Stimulated activated CD8-positive, alpha-beta memory T cell treated with anti-CD3 and anti-CD28 coated beads, Interleukin-7, amount 100 ng/mL, for 1 hour (primary cell): ENCODE measurements at places on chromosomes 7 and 10.

GRCh38 chr7:3791327-3791726 lies 490.3 kb downstream of the SDK1 start:
- DNase-seq: no peak

- DNase-seq: no peak
These were observed 183.4 kb downstream of the PRKG1 start for GRCh38 chr10:51257511-51258248.

- DNase-seq: no peak
These were observed 9.6 kb upstream of the AGR3 start for GRCh38 chr7:16891338-16891737.

DNA sequence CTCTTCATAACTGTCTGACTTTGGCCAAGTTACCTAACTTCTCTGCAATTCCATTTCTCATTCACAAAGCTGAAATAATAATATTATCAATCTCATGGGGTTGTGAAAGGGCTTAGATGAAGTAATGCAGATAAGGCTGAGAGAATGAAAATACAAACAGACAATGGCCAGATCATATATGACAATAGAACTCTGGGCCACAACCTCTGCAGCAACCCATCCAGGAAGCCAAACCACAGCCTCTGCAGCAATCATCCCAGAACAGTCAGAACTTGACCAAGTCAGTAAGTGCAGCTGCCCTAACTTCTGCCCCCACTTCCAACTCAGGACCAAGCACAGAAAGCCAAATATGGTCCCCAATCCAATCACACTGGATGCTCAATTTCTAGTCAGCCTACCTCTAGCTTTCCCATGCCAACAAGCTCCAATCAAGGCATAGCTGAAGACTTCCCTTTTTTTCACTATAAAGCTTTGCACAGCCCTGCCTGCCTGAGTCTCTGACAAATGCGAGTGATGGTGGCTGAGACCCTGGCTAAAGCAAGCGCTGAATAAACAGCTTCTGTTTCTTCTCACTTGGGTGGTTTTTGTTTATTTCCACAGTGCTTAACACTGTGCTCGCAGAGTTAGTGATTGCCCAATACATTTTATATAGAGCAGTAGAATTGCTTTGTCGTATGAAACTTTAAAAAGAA lies 34.8 kb upstream of the TNPO3 start:
- DNase-seq: no peak

GRCh38 chr7:141333459-141333858 lies 217.8 kb upstream of the AGK start:
- DNase-seq: no peak

GRCh38 chr10:10223131-10223530 lies 794.5 kb upstream of the CELF2 start:
- DNase-seq: no peak
